ENCODE measurements at places on chromosomes 5 and 9. TPM values are rescaled to one million over a fixed set of nuclear protein-coding genes. Genes with fewer than 3 reads are reported as not detected.
A peak's percentile ranks its signal among the peaks of the same experiment; 100 is the strongest.

- no peak for DNase-seq
These were observed 28.0 kb downstream of the SLC36A1 start for GRCh38 chr5:151475388-151475787.

DNA sequence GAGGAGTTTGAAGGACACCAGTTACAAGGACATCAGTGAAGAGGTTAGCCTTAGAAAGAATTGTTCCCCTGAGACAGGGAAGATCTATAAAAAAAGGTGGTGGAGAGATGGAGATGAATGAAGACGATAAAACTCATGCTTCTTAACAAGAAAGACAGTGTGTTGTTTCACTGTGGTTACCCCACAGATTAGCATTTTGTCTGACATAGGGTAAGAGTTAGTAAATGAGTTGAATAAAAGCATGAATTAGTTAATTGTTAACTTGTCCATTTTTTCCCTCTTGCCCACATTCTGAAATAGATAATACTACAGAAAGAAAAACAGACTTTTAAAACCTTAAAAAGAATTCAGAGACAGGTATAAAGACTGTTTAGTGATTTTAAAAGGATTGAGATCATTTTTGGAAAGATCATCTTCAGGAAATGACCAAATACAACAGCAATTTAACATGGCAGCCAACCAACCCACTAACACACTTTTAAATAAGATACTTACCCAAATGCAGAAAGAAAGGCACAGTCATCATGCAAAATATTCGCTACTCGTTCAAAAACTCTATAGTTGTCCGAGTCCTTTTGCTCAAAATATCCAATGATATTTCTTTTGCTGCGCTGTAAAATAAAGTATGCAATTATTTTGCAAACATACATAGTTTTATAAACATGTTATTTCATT lies 78.5 kb downstream of the ERP44 start:
- DNase-seq = peak; percentile 36

NDUFAF2 gene
- 43.5 TPM for total RNA-seq

DNA sequence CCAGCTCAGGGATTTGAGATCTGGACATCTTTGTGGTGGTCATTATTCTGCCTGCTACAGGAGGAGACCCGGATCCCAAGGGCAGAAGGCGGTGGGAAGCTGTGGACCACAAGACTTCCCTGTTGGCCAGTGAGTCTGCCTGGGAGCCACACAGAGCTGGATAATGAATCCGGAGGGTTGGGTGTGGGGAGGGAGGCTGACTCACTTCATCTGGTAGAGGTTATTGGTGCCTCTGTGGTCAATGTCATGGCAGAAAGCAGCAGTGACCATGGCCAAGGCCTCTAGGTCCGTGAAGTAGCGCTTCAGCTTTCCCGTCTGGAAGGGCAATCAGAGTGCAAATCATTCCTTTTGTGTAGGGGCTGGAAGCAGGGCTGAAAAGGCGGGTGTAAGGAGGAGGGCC lies 58.5 kb downstream of the PDE6A start:
- DNase-seq = peak; percentile 89

DNA sequence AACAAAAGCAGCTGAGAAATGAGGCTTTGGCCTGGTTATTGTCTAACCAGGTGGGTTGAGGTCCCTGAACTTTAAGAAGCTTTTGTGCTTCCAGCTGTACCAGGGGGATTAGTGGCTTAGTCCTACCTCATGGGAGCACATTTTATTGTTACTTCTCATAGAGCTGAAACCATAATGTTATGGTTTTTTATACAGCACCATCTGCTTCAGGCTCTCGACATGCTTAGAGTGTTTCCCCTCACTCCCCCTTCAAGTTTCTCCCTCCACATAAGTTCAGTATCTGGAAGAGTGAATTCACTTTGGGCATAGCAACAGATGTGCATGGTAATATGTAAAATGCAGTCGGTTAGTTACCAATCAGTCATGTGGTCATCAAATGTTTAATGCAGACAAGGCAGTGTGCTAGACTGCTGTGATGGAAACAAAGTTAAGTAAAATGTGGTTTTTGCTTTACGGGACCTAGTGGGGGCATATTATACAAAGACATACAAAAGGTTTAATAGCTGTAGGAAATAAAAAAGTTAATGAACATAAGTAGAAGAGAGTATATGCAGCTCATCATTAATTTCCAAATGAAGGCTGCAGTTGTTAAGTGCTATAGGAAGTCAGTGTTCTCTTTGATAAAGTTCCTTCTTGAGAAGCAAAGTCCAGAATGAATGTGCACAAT lies 95.9 kb upstream of the SPRY4 start:
- DNase-seq = no peak

PCDHGC5 gene
- 1.1 TPM for total RNA-seq

GPX8 gene
- 116 TPM for total RNA-seq

LCN1 gene
- not detected for total RNA-seq
